ENCODE measurements at places on chromosomes 7 and 10.

DNA sequence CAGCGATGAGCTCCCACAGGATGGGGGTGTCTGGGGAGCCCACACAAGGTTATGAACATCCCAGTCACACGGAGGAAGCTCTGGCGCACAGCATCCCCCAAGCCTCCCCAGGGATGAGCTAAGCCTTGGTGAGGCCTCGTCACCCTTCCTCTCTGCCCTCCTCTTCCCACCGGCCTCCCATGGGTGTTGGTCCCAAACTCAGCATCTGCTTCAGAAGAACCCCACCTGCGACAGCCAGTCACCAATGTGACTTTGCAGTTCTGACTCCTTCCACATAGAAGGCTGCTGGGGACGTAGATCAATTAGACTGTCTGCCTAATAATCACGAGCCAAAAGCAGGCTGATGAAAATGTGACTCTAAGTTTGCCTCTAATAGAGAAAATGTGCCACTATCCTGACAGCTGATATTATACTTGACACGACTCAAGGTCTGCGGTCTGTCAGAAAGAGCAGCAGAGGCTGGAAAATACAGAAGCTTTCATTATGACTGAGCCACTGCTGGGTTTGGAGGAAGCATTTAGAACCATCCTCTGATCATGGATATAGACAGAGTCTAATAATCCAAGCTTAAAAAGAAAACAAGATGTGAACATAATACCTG is 116.0 kb upstream of the PFKP start:
- H3K27ac ChIP-seq = no peak overlapping the region
- H3K27me3 ChIP-seq = peaks cover 7% of the 10 kb centered on the region
- H3K4me3 ChIP-seq = no peak overlapping the region
- H3K36me3 ChIP-seq = no peaks in the 10 kb centered on the region
- DNase-seq = no peak

GRCh38 chr10:103045961-103046360 is 127.9 kb downstream of the CNNM2 start:
- H3K36me3 ChIP-seq = no peaks in the 10 kb centered on the region
- H3K4me1 ChIP-seq = no peaks in the 10 kb centered on the region
- H3K27ac ChIP-seq = no peak overlapping the region
- H3K27me3 ChIP-seq = peaks cover 2% of the 10 kb centered on the region
- DNase-seq = no peak
- H3K4me3 ChIP-seq = no peak overlapping the region

GRCh38 chr7:21960922-21961321 is 15.2 kb upstream of the CDCA7L start:
- no peak for DNase-seq
- no peaks in the 10 kb centered on the region for H3K36me3 ChIP-seq
- no peaks in the 10 kb centered on the region for H3K4me1 ChIP-seq
- H3K27ac ChIP-seq = no peak overlapping the region

DNA sequence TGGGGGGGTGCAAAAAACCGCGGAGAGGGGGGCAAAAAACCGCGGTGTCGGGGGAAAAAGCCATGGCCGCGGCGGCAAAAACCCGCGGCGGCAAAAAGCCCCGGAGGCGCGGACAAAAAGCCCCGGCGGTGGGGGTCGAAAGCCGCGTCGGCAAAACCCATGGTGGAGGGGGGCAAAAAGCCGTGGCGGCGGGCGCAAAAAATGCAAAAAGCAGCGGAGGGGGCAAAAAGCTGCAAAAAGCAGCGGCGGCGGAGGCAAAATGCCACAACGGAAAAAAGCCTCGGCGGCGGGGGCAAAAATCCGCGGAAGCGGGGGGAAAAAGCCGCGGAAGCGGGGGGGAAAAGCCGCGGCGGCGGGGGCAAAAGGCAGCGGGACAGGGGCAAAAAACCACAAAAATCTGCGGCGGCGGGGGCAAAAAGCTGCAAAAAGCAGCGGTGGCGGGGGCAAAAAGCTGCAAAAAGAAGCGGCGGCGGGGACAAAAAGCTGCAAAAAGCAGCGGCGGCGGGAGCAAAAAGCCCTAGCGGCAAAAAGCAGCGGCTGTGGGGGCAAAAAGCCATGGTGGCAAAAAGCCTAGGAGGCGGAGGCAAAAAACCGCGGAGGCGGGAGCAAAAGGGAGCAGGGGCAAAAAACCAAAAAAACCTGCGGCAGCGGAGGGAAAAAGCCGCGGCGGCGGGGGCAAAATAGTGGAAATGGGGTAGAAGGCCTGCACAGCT is 418.9 kb downstream of the ZNF716 start:
- no peak overlapping the region for H3K27ac ChIP-seq
- peaks cover 4% of the 10 kb centered on the region for H3K27me3 ChIP-seq
- no peaks in the 10 kb centered on the region for H3K4me1 ChIP-seq
- no peaks in the 10 kb centered on the region for H3K36me3 ChIP-seq

DNA sequence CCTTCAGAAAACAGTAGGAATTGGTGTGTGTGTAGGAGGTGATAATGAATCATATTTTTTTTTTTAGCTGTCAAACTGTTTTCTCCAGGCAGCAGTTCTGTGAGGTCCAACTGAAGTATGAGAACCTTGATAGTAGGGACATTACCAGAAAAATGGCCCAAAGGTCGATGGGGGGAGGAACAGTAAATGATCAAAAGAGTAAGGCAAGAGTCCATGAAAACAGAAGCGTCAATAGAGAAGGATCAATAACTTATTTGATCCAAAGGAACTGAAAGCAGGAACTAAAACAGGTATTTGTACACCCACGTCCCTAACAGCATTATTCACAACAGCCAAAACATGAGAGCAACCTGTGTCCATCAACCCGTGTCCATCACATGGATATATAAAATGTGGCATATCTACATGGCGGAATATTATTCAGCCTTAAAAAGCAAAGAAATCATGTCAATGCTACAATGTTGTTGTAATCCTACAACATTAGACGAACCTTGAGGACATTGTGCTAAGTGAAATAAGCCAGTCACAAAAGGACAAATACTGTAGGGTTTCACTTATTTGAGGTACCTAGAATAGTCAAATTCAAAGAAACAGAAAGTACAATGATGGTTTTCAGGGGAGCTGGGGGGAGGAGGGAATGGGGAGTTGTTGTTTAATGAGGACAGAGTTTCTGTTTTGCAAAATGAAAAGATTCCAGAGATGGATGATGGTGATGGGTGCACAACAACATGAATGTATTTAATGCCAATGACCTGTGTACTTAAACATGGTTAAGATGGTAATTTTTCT is 214.0 kb upstream of the KLF14 start:
- peaks cover 31% of the 10 kb centered on the region for H3K36me3 ChIP-seq
- no peaks in the 10 kb centered on the region for H3K27me3 ChIP-seq
- no peak for DNase-seq
- H3K4me3 ChIP-seq = peak overlapping the region; percentile 64

DNA sequence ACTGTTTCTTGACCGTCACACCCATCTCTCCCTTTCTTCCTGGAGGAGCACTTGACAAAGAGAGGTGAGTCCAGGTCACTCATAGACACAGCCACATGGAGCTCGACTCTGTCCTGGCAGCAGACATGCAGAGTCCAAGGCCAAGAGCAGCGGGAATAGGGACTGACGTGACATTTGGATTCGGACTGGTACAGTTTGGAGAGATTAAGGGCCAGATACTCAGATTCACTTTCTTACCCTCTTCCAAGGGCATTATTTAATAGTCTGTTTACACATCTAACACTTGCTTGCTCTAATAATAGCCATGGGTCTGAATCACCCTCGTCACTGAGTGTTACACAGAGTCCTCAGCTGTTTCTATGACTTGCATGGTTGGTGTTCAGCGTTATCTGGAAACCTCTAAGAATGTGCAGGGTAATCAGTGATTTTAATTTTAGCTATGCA is 39.2 kb upstream of the OTUD1 start:
- H3K27ac ChIP-seq = no peak overlapping the region
- H3K27me3 ChIP-seq = no peaks in the 10 kb centered on the region
- no peaks in the 10 kb centered on the region for H3K36me3 ChIP-seq
- H3K4me3 ChIP-seq = no peak overlapping the region

GRCh38 chr7:128459394-128459878 is 3.8 kb downstream of the HILPDA start:
- H3K27me3 ChIP-seq = peaks cover 2% of the 10 kb centered on the region
- H3K4me3 ChIP-seq = peak overlapping the region; percentile 73
- peak; percentile 61 for DNase-seq

- H3K36me3 ChIP-seq = no peaks in the 10 kb centered on the region
- DNase-seq = no peak
- no peak overlapping the region for H3K27ac ChIP-seq
- H3K27me3 ChIP-seq = peaks cover 34% of the 10 kb centered on the region
Observed at GRCh38 chr7:141497391-141497790, 53.8 kb upstream of the AGK start.

DNA sequence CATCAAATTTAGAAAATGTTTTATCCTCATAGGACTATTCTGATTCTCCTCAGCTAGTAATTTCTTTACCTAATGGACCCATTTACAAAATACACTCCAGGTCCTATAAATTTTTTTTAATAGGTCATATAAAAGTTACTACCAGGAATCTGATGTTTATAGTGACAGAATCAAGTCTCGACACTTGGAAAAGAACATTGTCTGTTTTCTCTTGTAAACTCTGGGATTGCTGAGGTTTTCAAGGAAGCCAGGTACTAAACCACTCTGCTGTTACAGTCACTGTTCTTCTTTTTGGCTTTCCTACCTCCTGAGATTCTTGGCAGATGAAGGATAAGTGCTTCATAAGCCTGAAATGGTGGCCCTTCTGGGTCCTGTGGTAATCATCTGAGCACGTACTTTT is 493.1 kb downstream of the AUTS2 start:
- DNase-seq = no peak
- no peaks in the 10 kb centered on the region for H3K4me1 ChIP-seq
- H3K27ac ChIP-seq = no peak overlapping the region
- H3K4me3 ChIP-seq = no peak overlapping the region

GRCh38 chr10:61778137-61778536 is 115.4 kb downstream of the CABCOCO1 start:
- peaks cover 16% of the 10 kb centered on the region for H3K4me1 ChIP-seq
- no peak for DNase-seq
- no peak overlapping the region for H3K27ac ChIP-seq
- H3K27me3 ChIP-seq = peaks cover 4% of the 10 kb centered on the region
- peaks cover 3% of the 10 kb centered on the region for H3K36me3 ChIP-seq
- H3K4me3 ChIP-seq = no peak overlapping the region

DNA sequence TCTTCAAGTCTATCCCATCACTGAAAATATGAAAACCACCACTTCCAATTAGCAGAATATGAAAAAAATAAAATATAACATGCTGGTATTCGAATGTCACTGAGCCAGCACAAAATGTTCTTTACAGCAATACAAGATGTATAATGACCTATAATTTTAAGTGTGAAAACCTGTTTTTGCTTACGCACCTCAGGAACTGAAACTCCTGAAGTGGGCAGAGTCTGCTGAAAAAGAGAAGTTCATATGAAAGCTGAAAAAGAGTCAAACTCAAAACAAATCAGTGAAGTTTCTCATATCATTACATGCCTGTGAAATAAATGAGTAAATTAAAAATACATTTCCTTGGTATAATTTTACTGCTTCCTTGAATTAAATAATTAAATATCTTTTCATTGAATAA is 272.5 kb downstream of the DGKB start:
- no peaks in the 10 kb centered on the region for H3K27me3 ChIP-seq
- H3K27ac ChIP-seq = no peak overlapping the region
- no peak for DNase-seq

DNA sequence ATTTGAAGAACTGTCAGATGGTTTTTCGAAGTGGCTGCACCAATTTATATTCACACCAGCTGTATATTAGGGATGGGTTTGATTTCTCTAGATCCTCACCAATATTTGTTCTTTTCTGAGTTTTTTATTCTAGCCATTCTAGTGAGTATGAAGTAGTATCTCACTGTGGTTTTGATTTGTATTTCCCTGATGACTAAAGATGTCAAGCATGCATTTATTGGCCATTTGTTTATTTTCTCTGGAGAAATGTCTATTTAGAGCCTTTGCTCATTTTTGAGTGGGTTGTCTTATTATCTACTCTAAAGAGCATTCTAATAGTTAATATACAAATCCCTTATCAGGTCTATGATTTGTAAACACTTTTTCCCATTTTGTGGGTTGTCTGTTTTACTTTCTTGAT is 123.9 kb downstream of the PCLO start:
- no peaks in the 10 kb centered on the region for H3K36me3 ChIP-seq
- no peaks in the 10 kb centered on the region for H3K27me3 ChIP-seq
- no peak overlapping the region for H3K27ac ChIP-seq
- H3K4me1 ChIP-seq = no peaks in the 10 kb centered on the region

GRCh38 chr7:19930051-19930450 is 156.6 kb upstream of the TMEM196 start:
- H3K36me3 ChIP-seq = no peaks in the 10 kb centered on the region
- no peaks in the 10 kb centered on the region for H3K4me1 ChIP-seq
- no peaks in the 10 kb centered on the region for H3K27me3 ChIP-seq
- no peak for DNase-seq
- no peak overlapping the region for H3K27ac ChIP-seq

DNA sequence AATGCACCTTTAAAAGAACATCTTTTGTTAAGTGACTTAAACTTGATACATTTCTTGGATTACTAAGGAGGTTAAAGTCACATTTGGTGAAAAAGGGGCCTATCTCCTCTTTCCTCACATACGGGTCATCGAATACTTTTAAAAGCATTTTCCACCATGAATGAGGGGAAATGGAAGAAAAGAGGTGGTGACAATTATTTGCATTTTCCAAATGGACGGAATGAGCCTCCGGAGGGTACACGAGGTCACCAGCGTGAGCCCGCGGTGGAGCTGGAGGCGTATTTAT is 1.0 kb upstream of the BMPR1A start:
- peaks cover 43% of the 10 kb centered on the region for H3K27me3 ChIP-seq
- no peak for DNase-seq
- H3K4me3 ChIP-seq = peak overlapping the region; percentile 86
- peaks cover 6% of the 10 kb centered on the region for H3K36me3 ChIP-seq
- H3K4me1 ChIP-seq = peaks cover 52% of the 10 kb centered on the region
- peak overlapping the region; percentile 86 for H3K27ac ChIP-seq

- no peaks in the 10 kb centered on the region for H3K4me1 ChIP-seq
- H3K27ac ChIP-seq = no peak overlapping the region
- H3K36me3 ChIP-seq = peaks cover 8% of the 10 kb centered on the region
- no peak overlapping the region for H3K4me3 ChIP-seq
- DNase-seq = no peak
- H3K27me3 ChIP-seq = no peaks in the 10 kb centered on the region
Observed at GRCh38 chr7:44382459-44383265, 57.3 kb upstream of the CAMK2B start.

DNA sequence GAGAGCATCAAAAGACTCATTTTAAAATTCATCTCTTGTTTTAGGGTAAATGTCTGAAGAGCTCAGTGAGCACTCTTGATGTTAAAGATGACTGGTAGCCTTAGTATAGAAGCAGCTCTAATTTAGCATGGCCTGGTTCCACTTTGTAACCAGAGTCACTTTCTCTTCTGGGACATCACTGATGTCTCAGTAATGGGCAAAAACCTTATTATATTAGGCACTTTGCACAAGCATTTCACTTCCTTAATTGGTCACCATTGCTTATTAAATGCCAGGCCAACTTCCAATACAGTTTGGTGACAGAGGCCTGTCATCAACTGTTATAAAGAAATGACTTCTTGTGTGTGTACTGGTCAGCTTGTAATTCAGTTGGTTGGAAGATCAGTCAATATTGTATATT is 53.0 kb downstream of the STEAP1B start:
- H3K27me3 ChIP-seq = peaks cover 17% of the 10 kb centered on the region
- H3K4me1 ChIP-seq = peaks cover 22% of the 10 kb centered on the region
- no peak for DNase-seq
- H3K27ac ChIP-seq = no peak overlapping the region
- H3K4me3 ChIP-seq = no peak overlapping the region

Data from activated T-helper 1 cell treated with anti-CD3 and anti-CD28 coated beads, Interleukin-12 subunit alpha, Interleukin-12 subunit beta, Interleukin-2, Interleukin-4 antibody, amounts not matched to agents 30 ng/mL and 10 ng/mL and 1 ng/mL, durations not matched to agents 14 hours and 24 hours and 36 hours (primary cell).